Kidney (tissue), 22 donors: ENCODE measurements at places on chromosomes 1 and 21. TPM values are rescaled to one million over a fixed set of nuclear protein-coding genes. Genes with fewer than 3 reads are reported as not detected.
A peak's percentile ranks its signal among the peaks of the same experiment; 100 is the strongest.

- no peak overlapping the region for H3K4me3 ChIP-seq
- no peaks in the 10 kb centered on the region for H3K27me3 ChIP-seq
- no peak overlapping the region for H3K27ac ChIP-seq
- no peaks in the 10 kb centered on the region for H3K4me1 ChIP-seq
These were observed 193.3 kb upstream of the SNX7 start for GRCh38 chr1:98468111-98468717.

DNA sequence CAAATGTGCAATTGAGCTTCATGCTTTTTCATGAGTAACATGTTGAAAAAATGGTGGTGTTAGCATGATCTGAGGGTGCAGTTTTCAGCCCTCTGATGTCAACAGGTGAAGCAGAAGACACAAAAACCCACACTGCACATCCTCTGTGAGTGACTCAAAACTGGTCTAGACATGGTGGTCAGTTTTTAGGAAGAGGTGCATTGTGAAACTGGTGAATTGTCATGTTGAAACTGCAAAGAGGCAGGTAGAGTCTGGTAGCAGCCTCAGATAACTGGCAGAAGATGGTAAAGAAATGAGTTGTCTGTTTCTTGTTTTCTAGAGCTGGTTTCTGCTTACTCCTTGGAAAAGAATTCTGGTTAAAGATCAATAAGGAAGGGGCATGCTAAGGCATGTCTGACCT lies 97.3 kb upstream of the HMCN1 start:
- H3K4me1 ChIP-seq: no peaks in the 10 kb centered on the region
- no peak overlapping the region for H3K4me3 ChIP-seq
- no peaks in the 10 kb centered on the region for H3K27me3 ChIP-seq
- no peaks in the 10 kb centered on the region for H3K36me3 ChIP-seq
- DNase-seq: no peak

GRCh38 chr1:146012703-146013558 lies 8.6 kb downstream of the HJV start:
- H3K27ac ChIP-seq: no peak overlapping the region
- no peak overlapping the region for H3K4me3 ChIP-seq
- no peaks in the 10 kb centered on the region for H3K27me3 ChIP-seq
- no peaks in the 10 kb centered on the region for H3K4me1 ChIP-seq

DNA sequence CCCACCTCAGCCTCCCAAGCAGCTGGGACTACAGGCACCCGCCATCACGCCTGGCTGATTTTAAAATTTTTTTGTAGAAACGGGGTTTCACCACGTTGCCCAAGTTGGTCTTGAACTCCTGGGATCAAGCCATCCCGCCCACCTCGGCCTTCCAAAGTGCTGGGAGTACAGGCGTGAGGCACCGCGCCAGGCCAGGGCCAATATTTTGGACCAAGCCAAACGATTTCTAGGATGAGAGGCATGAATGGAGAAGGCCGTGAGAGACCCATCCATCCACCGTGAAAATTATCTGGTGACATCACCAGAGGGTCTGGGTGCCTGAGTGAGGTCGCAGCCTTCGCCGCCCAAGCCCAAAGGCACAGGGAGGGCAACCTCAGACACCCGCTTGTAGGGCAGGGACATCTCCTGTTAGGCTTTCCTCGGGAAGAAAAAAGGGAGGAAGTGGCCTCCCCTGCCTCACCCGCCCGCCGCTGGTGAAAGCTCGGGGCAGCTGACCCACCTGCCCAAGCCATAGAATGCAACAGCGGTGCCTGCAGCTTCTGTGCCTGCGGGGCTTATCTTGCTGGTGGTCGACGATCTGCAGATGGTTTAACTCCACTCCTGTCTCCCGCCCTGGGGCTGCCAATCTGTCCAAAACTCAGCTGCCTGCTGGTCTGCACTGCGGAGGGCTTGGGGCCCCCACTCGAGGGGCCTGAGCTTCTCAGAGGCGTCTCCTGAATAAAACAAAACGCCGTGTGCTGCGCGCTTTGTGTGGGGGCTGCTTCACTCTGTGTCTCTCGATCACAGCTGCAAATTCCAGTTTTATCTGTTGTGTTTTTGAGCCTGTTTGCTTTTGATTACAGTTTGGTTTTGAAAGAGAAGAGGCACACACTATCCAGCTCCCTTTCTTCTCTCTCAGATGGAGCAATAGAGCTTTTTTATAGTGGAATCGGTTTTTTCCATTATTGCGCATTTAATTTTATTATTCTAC lies 85.8 kb downstream of the MRPS6 start:
- H3K36me3 ChIP-seq: no peaks in the 10 kb centered on the region
- H3K4me1 ChIP-seq: no peaks in the 10 kb centered on the region
- H3K4me3 ChIP-seq: no peak overlapping the region
- peak; percentile 26 for DNase-seq
- H3K27ac ChIP-seq: no peak overlapping the region

GRCh38 chr1:24493785-24494184 lies 8.9 kb upstream of the RCAN3 start:
- H3K4me1 ChIP-seq: no peaks in the 10 kb centered on the region
- H3K27ac ChIP-seq: no peak overlapping the region
- H3K27me3 ChIP-seq: no peaks in the 10 kb centered on the region

DNA sequence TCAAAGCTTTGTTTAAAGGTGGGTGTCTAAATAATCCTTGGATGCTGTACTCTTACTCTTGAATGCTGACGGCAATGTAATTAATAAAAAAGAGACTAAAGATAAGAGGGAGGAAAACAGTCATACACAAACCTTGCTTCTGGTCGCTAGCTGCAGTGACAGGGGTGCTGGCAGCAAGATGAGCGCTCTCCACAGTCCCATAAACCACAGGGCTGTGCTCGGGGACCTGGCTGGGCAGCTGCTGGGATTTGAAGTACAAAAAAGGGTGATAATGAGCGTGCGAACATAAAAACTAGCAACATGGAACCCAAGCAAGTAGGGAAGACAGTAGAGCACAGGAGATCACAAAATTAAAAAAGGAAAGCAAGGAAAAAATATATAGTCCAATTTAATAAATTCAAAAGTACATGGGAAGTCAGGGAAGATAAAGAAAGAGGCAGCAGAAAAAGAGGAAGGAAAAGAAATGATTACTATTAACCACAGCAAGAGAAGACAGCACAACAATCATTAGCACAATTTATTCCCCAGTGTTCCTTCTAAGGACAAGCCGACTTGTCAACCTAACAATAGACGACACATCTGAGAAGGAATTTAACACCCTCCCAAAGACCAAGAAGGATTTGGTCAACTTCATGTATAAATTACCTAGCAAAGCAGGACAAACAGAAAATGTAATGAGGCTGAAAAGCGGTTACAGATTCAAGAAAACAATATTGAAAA lies 162.9 kb upstream of the HP1BP3 start:
- no peak for DNase-seq
- no peaks in the 10 kb centered on the region for H3K36me3 ChIP-seq
- H3K4me1 ChIP-seq: no peaks in the 10 kb centered on the region
- no peaks in the 10 kb centered on the region for H3K27me3 ChIP-seq
- no peak overlapping the region for H3K27ac ChIP-seq

GRCh38 chr1:177440821-177441220 lies 270.1 kb downstream of the BRINP2 start:
- no peak for DNase-seq
- H3K27me3 ChIP-seq: no peaks in the 10 kb centered on the region
- no peaks in the 10 kb centered on the region for H3K4me1 ChIP-seq
- no peak overlapping the region for H3K4me3 ChIP-seq

GRCh38 chr1:186409091-186409490 lies 33.5 kb downstream of the ODR4 start:
- DNase-seq: no peak
- H3K27me3 ChIP-seq: no peaks in the 10 kb centered on the region
- no peak overlapping the region for H3K4me3 ChIP-seq
- peaks cover 4% of the 10 kb centered on the region for H3K36me3 ChIP-seq
- H3K4me1 ChIP-seq: no peaks in the 10 kb centered on the region

DNA sequence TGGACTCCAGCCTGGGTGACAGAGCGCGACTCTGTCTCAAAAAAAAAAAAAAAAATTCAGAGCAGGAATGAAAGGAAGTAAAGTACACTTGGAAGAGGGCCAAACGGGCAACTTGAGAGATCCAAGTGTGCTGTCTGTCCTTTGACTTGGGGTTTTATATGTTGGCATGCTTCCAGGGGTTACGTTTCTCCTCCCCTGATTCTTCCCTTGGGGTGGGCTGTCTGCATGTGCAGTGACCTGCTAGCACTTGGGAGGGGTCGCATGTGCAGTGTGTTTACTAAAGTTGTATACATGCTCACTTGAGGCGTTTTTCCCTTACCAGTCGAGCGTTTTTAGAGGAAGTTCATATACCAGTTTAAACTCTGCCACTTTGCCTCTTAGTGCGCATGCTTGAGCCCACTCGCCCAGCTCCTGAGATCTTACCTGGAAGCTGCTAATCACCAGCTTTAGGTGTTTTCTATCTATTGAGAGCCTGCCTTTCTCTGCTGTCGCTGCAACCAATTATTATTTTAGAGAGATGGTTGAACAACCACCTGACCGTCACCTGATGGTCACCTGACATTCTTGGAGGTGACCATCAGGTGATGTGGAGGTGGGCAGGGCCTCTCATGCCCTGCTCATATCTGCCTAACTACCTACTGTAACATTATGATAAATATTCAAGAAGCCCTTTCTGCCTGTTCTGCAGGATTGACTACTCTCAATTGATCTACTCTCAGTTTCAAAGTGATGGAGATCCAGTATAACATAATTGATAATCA lies 140.1 kb downstream of the MACF1 start:
- H3K4me1 ChIP-seq: peaks cover 6% of the 10 kb centered on the region
- peak overlapping the region; percentile 46 for H3K4me3 ChIP-seq
- peak overlapping the region; percentile 29 for H3K27ac ChIP-seq
- DNase-seq: peak; percentile 28
- no peaks in the 10 kb centered on the region for H3K27me3 ChIP-seq

DNA sequence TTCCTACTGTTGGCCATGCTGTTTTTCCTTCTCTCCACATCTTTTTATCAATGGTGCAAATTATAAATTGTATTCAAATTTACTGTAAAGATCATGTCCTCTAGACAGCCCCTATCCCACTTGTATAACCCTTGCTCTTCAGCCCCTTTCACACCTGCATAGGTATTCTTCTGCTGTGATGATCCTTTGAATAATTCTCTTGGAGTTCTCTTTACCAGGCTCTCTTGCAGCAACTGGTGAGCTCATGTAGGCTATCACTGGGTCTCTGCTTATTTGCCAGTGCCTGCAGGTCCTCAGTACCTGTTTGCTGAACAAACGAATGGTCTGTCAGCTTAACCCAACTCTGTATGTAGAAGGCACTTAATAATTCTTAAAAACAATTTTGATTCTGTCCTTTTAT lies 8.2 kb downstream of the PTPRC start:
- H3K4me3 ChIP-seq: no peak overlapping the region
- H3K36me3 ChIP-seq: no peaks in the 10 kb centered on the region

DNA sequence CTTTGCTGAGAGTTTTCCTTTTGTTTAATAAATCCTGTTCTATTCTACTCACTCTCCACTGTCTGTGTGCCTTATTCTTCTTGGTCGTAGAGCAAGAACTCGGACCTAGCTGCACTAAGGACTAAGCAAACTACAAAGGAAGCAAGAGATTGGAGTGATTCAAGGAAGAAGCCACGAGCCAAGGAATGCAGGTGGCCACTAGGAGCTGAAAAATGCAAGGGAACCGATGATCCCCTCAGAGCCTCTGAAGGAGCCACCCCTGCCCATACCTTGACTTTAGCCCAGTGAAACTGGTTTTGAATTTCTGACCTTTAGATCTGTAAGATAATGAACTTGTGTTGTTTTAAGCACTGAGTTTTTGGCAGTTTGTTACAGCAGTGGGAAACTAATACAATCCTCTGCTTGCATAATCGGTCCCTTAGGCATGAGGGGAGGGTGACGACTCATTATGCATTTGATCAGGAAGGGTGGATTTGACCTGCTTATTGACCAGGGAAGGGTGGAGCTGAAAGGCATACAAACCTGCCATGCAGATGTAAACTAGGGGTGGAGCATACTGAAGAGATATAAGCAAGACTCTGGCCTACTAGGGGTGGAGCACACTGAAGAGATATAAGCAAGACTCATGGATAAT lies 6.2 kb upstream of the CA6 start:
- H3K36me3 ChIP-seq: no peaks in the 10 kb centered on the region
- H3K4me3 ChIP-seq: no peak overlapping the region
- no peak overlapping the region for H3K27ac ChIP-seq
- no peaks in the 10 kb centered on the region for H3K4me1 ChIP-seq
- DNase-seq: no peak

DNA sequence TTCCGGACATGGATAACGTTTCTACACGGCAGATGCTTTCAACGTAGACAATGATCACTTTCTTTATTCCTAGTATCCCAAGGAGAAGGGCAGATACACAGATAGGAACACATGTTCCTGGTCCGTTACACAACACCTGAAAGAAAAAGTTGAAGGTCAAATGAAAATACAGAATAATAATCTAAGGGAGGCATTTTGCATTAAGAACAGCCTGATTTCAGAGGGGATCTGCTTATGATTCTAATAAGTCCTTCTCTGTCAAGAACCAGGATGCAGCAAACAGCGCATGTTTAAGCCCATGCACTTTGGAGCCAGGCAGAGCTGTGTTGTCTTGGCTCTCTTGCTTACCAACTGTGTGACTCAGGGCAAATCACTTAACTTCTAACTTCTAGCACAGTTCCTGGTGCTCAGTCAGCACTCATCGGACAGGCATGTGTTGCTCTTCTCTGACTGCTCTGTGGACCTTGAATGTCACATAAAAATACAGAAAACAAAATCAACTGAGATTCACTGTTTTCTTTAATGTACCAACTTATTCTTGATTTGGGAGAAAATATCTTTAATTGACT lies 56.3 kb upstream of the CNN3 start:
- H3K4me1 ChIP-seq: no peaks in the 10 kb centered on the region
- no peak overlapping the region for H3K4me3 ChIP-seq
- no peak for DNase-seq
- H3K36me3 ChIP-seq: no peaks in the 10 kb centered on the region

The FOXE3 gene
- not detected for total RNA-seq

The INAVA gene
- total RNA-seq: 48.8 TPM

The VSIG8 gene
- not detected for total RNA-seq

The TFAP2E gene
- total RNA-seq: 1.0 TPM

The SERPINC1 gene
- total RNA-seq: 0.41 TPM

The RNU1-2 gene
- 8,605 TPM for total RNA-seq

The ASH1L gene
- 68.5 TPM for total RNA-seq

The SPATA21 gene
- total RNA-seq: not detected

The CCDC30 gene
- total RNA-seq: 18.0 TPM
